ENCODE measurements at places on chromosomes 3 and 15.

DNA sequence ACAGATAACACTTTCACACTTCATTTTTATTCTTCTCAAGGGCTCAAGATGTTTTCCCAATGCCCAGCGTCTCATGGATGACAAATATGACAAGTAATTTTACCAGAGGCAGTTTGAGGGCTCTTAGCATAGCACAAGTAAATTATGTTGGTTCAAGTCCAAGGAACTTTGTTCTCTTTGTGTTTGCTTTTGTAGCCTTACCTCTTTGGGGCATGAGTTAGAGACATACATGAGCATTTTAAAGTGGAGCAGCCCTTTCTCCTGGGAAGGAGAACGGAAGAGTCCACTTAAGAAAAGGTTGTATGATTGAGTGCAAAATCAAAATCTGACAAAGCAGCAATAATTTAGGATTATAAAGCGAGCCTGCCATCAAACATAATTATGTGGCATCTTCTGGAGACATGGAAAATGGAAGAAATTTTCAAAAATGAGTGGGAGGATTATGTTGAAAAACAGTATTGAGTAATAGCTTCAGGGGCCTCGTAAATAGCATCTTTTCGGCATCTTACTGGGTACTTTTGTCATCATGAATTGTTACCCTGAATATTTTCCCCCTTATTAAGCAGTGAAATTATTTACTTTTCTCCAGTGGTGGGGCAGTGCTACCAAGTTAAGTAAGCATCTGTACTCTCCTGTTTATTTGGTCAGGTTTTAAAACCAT lies 65.9 kb downstream of the PGPEP1L start:
- no peak for DNase-seq

DNA sequence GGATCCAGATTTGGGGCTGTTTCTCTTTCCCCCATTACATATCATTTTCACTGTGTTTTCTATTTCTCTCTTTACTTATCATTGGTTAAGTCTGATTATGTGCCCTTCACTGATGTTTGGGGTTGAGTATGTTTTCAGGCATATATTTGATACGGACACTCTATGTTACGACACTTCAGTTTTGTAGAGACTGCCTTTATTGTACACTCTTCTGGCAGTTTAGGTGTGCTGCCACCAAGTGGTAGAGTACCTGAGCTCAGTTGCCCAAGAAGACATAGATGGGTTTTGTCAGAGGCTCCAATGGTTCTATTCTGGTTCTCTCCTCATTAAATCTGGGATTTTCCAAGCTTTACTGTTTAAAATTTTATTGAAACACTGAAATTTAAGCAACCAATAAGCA lies 255.0 kb upstream of the ROPN1 start:
- DNase-seq: no peak

DNA sequence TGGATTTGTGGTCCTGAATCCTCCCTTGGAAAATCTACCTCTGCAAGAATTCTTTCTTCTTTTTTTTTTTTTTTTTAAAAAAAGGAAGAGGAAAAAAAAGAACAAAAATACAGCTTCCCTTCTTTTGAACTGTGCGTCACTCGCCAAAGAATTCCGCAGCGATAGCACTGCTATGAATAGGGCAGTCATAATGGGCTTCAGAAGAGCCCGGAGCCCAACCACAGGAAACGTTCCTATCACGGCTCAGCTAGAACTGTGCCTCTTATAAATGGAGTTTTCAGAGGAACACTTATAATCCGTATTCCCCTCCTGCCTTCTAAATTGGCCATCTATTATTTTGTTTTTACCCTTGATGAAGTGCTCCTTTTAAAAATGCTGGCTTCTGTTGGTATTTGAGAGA lies 227.7 kb downstream of the ADAMTS17 start:
- DNase-seq: no peak

DNA sequence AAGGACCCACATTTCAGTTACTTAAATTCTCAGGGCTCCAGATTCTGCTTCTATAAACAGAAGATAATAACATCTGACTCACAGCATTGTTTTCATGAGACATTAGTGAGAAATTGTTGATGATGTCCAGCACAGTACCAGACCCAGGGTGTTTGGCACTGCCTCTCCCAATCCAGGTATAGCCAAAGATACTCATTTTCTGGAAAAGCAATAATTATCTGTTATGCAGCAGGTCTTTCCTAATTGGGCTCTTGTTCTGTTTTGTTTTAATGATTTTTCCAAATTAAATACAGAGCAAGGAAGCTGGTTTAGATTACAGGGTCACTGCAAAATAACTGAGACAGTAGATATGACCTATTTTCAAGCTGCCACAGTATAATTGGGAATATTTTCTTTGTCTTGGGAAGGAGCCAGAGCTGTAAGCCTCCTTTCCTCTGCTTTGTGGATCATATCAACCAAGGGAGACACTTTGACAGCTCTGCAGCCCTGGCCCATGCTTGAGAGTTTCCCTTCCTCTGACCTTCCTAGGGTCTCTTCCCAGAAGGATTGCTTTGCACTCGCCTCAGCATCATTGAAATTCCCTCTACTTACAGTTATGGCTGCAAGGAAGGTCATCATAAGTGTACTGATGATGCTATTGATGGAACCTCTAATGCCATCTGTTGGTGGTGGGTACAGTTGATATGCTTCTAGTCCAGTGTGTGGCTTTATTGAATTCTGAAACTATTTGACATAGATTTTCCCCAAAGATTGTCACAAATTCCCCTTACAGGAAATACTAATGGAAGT lies 522.4 kb upstream of the ADAMTS9 start:
- no peak for DNase-seq

GRCh38 chr3:183310936-183311335 lies 57.9 kb downstream of the B3GNT5 start:
- no peak for DNase-seq

- no peak for DNase-seq
Observed at GRCh38 chr3:54917174-54917573, 10.7 kb downstream of the LRTM1 start.

GRCh38 chr3:119149484-119149883 lies 3.5 kb downstream of the TEX55 start:
- no peak for DNase-seq

- DNase-seq: no peak
Observed at GRCh38 chr3:126133606-126134005, 46.8 kb downstream of the ALDH1L1 start.

DNA sequence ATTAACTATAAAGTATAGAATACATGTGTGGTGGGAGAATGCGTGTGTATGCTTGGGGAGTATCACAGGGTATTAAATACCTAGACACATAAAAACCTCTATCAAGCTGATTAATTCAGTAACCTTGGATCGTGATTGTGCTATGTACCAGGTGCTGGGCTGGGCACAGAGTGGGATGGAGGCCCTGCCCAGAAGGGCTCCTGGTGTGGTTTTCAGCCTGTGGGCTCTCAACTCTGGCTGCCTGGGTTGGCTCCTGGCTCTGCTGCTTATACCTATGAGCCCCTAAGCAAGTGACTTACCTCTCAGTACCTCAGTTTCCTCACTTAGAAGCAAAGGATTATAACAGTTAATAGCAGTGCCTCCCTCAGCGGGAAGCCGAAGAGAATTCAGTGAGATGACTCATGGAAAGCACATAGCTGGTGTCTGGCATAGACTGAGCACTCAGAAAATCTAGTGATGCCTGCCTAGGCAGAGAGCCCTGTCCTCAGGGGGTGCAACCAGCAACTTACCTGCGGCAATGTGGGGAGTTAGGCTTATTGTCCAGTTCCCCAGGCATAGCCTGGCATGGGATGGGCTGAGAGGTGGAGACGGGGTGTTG lies 90.6 kb upstream of the MYZAP start:
- DNase-seq: no peak

GRCh38 chr15:101083336-101084045 lies 164.3 kb downstream of the LRRK1 start:
- DNase-seq: no peak

DNA sequence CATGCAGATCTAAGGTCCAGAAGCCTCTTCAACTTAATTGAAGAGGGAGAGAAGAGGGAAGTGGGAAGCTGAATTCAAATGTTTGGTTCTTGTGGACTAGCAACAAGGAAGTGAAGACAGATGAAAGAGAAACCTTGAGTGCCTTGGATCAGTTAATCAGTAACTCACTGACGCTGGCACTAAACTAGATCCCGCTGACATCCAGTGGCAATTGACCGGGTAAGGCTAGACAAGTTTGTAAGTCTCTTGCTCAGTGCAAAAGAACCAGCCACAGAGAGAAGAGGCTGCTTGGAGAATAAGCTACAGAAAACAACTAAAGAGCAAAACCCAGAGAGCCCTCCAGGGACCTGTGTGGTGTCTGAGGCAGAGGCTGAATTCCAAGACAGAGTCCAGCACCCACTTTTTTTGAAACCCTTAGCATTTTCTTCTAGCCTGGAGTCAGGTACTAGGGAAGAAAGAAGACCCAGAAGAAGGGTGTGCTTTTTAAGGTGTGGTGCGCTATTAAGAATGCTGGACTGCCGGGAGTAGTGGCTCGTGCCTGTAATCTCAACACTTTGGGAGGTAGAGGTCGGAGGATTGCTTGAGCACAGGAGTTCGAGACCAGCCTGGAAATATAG lies 6.9 kb downstream of the PLCH1 start:
- DNase-seq: no peak

- no peak for DNase-seq
Observed at GRCh38 chr3:172465281-172465680, 17.0 kb upstream of the GHSR start.

DNA sequence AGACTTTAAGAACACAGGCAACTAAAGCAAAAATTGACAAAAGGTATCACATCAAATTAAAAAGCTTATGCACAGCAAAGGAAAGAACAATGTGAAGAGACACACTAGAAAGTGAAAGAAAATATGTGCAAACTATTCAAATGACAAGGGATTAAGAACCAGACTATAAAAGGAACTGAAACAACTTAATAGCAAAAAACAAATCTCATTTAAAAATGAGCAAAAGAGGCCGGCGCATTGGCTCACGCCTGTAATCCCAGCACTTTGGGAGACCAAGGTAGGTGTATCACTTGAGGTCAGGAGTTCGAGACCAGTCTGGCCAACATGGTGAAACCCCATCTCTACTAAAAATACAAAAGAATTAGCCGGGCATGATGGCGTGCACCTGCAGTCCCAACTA lies 14.4 kb downstream of the NGLY1 start:
- DNase-seq: no peak

DNA sequence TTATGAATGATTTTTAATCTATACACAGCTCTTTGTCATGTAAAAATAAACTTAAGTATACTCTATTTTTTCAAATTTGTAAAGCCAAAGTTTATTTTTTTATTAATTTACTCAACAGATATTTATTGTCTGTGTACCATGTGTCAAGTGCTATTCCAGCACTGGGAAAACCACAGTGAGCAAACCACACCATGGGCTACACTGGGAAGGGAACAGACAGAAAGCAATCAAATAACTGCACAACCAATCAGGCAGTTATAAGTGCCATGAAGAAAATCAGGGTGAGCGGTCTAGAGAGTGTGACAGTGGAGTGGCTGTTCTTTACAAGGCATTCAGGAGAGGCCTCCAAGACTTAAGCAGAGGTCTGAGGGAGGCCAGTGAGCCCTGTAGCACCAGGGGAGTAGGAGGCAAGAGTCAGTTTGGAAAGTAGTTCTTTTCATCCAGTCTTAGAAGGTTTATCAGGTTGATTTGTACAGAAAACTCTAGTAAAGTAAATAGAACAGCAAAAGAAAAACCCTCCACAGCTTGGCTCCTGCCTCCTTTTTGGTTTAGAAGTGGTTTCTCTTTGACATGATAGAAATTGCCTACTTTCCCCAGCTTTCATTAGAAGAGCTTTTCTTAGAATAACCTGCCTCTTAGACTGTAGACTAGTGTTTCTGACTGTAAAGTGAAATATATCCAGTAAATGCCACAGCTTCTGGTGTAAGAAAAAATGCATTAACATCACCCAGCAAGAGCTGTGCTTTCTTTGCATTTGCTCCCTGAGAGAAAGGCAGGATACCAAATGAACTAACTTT lies 13.7 kb downstream of the EIF2AK4 start:
- no peak for DNase-seq

- DNase-seq: no peak
Observed at GRCh38 chr15:27585041-27585640, 514.0 kb downstream of the OCA2 start.

DNA sequence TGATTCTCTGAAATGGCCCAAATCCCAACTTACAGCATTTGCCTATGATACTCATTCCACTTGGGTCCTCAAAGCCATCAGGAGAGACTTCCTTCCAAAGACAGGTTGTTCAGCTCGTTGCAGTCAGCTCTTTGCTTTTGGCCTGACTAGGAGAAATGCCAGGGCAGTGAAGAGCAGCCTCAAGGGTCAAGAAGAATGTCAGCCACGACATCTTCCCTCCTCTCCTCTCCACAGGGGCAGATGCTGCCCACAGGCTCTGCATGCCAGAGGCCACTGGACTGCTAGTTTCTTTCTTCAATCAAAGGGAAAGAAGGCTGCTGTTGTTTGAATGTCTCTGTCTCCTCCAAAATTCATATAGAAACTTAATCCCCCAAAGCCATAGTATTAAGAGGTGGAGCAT lies 201.7 kb upstream of the PFN2 start:
- no peak for DNase-seq

DNA sequence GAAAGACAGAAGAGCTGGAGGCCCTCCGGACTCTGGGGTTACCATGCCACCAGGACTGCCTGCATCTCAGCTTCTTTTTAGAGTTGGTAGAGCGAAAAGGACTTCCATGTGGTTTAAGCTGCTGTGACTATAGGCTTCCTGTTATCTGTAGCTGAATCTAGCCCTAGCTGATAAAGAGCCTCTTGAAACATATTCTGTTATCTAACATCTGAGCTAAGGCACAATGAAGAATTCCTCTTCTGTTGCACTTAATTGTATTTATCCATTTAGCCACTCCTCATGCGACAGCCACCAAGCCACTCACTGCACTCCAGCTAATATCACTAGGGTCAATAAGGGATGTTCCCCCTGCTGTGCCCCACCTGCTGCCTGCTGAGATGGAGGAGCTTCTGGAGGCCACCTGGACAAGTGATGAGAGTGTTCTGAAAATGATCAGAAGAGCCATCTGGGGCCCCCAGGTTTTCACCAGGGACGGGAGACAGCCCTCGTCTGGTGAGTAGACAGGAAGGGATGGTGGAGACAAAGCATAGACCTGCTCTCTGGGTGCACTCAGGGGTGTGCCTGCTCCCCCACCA lies 94.6 kb upstream of the PLXNA1 start:
- DNase-seq: no peak

DNA sequence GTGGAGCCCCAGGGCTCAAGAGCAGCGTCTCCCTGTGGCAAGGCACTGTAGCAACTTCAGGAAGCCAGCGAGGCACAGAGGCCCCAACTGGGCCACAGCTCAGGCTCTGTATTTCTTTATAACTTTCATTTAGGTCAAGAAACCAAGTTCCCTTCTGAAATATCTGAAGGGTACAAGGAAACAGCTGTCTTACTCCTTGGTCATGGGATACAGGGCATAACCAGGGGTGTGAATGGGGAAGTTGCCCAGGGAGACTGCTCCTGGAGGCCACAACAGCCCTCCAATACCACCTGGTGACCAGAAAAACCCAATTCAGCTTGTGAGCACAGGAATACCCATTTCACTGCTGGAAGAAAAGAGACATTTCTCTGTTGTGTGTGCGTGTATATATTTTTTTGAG lies 13.3 kb upstream of the SPTBN5 start:
- DNase-seq: no peak

DNA sequence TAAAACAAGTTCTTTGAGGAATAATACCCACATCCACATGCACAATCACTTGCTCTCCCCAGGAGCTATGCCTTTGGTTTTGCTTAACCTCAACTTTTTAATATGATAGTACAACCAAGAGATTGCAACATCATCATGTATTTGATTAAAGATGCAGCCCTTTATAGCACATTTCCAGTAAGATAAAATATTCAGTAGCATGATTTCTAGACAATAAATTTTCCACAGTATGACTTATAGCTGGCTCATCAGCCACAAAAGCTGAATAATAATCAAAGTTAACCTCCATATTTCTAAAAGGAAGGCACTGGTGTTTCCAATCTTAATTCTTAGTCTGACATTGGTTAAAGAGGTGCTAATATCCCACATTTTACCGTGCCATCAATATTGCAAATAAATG lies 622.5 kb downstream of the TBL1XR1 start:
- DNase-seq: no peak

Measured in activated CD4-positive, CD25-positive, alpha-beta regulatory T cell treated with anti-CD3 and anti-CD28 coated beads, Interleukin-2, amount 50 U/mL, for 16 hours (primary cell).